NCI-H1694 (cell line): ENCODE measurements at places on chromosomes 1 and 21.

DNA sequence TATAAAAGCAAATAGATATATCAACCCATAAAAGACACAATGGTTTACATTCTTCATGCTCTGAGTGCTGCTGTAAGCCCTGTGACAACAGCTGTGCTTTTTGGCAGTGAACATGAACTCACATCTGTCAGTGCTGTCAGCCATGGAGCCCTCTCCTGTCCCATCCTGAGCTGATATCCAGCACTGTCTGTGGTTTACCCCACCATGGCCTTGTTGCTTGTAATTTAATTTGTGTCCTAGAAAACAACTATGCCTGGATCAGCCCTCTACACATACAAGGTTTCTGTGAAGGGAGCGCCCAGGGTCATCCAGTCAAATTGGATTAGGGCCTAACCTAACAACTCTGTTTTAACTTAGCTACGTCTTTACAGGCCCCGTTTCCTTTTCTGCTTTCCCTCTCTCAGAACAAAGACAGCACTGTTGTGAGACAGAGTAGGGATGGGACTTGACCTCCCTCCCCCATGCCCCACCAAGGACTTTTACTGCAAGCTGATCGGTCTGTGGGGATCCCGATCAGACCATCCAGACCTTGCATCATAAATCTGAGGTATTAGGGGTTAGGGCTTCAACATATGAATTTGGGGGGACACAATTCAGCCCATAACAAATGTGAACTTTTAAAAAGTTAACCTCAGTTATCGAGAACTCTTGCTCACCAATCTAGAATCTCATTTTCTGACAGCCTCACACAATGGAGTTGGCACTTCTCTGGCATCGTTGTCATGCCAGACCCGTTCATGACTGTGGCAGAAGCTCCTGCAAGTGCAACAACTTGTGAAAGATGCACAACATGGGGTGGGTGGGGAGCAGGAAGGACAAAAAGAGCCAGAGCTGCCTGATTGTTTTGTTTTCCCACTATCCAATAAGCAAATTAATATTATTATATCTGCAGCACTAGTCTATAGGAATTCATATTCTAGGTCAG, 16.4 kb upstream of the SLC44A3 start:
- peak; percentile 94 for DNase-seq

DNA sequence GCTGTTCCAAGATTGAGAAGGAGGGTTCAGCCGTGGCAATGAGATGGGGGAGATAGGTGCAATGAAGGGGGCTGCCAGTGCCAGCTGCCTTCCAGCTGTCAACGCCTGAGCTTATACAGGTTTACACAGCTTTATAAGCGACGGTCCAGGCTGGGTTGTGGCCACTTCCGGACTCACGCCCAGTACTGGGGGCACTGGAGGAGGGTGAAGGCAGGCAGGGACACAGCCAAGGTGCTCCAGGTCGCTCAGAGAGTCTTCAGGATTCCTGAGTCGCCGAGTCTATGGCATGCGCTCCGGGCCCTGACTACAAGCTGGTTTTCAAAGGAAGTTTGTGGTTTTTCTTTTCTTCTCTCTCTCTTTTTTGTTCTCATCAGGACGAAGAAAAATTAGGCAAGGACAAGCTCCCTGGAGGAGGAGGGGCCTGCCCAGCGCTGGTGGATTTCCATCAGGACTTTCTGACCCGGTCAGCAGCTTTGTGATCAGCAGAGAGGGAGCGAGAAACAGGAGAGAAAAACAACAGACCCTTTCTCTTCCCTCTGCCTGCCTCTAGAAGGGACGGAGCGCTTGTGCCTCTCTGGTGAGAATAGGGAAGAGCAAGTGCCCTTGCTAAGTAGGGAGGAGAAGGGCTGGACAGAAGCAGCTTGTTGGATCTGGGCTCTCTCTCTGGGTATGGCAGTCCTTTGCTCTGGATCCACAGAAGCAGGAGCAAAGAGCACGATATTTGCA, at the start of gene MINDY1:
MINDY1 (minus strand) TSS at position 576 of the 726 bp plus-strand sequence. CDS start 4,285 bp downstream, outside the sequence.
- DNase-seq, result peak; percentile 80

GRCh38 chr1:207284209-207284897, 37.1 kb upstream of the CD55 start:
- no peak for DNase-seq

GRCh38 chr1:246153796-246154212, 353.3 kb downstream of the SMYD3 start:
- no peak for DNase-seq

DNA sequence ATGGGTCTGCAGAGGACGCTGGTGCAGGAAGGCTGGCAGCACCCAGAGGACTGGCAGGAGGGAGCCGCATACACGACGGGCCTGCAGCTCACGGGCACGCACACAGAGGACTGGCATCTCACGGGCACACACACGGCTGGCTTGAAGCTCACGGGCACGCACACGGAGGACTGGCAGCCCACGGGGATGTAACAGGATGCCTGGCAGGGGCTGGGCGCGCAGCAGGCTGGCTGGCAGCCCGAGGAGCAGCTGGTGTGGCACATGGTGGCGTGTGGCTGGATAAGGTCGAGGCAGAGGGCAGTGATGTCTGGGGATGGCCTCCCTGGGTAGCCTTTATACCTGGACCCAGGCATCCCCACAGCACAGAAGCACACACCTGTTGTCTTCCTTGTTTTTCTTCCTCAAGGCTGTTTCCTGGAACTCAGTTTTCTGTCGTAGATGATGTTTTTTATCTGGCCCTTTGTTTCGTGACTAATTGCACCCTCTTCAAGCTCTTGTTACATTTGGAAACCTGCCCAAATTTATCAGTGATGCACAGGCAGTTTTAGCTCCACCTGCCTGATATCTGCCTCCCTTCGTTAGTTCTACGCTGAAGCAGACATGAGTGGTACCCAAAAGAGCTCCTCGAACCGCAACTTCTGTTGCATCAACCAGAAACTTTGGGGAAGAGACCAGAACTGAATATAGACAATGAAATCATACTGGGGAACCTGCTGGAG, at the start of gene KRTAP12-1:
KRTAP12-1 (minus strand) TSS at position 303 of the 719 bp plus-strand sequence; CDS start at position 263, 40 bp downstream.
- DNase-seq, result peak; percentile 51

DNA sequence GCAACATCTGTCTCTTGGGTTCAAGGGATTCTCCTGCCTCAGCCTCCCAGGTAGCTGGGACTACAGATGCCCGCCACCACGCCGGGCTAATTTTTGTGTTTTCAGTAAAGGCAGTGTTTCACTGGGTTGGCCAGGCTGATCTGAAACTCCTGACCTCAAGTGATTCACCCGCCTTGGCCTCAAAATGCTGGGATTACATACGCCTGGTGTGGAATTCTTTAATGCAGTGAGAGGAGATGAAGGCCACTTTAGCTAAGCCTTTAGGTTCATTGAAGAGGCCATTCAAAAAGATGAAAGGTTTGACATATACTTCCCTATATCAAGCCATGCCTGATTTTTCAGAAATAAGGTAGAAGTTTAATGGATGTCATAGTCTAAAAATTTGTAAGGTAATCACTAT, 162.7 kb downstream of the ST6GALNAC3 start:
- DNase-seq, result no peak

DNA sequence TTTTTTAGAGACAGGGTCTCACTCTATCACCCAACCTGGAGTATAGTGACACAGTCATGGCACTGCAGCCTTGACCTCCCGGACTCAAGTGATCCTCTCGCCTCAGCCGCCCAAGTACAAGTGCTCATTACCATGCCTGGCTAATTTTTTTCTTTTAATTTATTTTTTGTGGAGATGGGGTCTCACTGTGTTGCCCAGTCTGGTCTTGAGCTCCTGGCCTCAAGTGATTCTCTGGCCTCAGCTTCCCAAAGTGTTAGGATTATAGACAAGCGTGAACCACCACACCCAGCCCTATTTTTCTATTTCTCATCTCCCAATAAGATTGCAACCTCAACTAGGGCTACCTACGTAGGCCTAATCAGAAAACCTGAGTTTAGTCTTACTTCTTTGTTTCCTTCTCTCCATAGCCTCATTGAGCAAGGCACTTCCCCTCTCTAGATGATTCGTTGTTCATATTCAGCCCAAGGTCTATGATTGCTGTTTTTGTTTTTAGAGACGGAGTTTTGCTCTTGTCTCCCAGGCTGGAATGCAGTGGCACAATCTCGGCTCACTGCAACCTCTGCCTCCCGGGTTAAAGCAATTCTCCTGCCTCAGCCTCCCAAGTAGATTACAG, 1.1 kb upstream of the KPNA6 start:
- no peak for DNase-seq

- no peak for DNase-seq
These were observed 21.6 kb upstream of the DPYD start for GRCh38 chr1:97942161-97943123.

- DNase-seq, result no peak
These were observed 7.3 kb upstream of the PRELP start for GRCh38 chr1:203468326-203468725.

DNA sequence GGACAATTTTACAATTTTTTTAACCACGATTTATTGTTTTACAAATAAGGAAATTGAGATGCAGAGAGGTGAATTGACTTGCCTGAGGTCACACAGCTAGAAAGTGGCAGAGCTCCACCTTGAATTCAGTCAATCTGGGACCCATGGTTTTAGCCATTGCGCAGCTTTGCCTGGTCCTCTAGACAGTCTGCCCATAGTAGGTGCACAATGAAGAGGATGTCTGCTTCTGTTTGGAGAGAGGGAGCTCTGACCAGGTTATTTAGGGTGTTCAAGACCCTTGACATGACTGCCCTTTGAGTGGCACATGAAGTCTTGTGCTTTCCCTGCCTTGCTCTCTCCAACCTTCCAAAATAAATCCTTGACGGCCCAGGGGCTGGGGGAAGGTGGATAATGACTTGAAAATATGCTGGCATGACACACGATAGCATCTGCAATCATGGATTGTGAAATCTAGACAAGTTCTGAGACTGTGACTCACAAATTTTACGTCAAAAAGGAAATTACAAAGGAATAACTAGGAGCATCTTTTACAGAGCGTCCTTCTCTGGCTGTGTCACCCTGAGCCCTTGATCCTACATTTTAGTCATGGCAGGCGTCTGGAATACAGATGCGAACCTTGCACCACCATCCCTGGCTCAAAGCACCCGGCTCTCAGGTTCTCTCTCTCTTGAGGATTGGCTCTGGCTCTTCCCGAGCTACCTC, 26.2 kb upstream of the ID3 start:
- DNase-seq, result no peak

GRCh38 chr1:3187415-3188149, 118.6 kb downstream of the PRDM16 start:
- DNase-seq, result no peak

DNA sequence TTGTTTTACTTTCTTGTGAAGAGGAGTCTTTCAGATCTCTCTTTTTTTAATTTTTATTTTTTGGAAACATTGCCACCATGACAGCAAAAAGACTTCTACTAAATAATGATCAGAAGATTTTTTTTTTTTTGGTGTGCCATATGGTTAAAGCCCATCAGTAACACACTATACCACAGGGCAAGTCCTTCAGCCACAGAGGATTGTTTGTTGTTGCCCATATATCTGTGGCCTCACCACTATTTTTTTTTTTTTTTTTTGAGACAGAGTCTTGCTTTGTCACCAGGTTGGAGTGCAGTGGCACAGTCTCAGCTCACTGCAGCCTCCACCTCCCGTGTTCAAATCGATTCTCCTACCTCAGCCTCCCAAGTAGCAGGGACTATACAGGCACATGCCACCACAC, 29.2 kb downstream of the UAP1 start:
- no peak for DNase-seq

DNA sequence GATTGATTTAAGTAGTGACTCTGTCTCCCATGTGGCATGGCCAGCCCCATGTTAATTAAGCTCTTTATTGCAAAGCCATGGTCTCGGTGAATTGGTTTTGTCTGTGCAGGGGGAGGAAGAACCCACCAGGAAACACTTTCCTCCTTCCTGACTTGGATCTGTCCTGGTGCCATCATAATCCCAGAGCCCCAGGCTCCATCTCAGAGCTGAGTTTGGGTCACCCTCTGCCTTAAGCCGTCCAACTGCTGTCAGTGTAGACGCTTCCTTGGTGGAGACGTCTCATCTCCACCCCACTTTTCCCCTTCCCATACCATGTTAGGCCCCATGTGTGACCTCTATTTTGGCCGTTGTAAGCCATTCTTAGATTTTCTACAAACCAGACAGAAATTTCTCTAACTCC, 36.0 kb upstream of the COL6A2 start:
- DNase-seq, result no peak

- peak; percentile 70 for DNase-seq
These were observed 5.2 kb upstream of the TNNI1 start for GRCh38 chr1:201426479-201427310.

GRCh38 chr1:40404670-40405462, 31.3 kb downstream of the SMAP2 start:
- peak; percentile 23 for DNase-seq

GRCh38 chr1:33719771-33720670, 143.9 kb upstream of the HMGB4 start:
- DNase-seq, result no peak

- no peak for DNase-seq
These were observed 62.5 kb upstream of the ZP4 start for GRCh38 chr1:237953238-237953637.

DNA sequence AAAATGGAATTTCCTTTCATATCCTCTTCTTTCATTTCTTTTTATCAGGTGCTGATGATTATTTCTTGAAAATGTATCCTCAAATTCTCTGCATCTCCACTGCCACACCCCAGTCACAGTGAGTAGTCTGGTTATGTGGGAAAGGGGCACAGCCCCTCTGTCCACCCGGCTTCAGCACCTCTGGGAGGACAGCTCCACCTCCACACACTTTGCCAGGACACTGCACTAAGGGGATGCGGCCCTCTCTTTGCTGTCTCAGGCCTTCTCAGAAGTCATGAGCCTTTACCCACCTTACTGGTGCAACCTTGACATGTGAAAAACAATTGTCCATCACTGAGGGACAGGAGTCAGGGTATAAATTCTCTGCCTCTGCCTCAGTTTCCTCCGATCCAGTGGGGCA, 433.1 kb downstream of the PCP4 start:
- DNase-seq, result no peak

DNA sequence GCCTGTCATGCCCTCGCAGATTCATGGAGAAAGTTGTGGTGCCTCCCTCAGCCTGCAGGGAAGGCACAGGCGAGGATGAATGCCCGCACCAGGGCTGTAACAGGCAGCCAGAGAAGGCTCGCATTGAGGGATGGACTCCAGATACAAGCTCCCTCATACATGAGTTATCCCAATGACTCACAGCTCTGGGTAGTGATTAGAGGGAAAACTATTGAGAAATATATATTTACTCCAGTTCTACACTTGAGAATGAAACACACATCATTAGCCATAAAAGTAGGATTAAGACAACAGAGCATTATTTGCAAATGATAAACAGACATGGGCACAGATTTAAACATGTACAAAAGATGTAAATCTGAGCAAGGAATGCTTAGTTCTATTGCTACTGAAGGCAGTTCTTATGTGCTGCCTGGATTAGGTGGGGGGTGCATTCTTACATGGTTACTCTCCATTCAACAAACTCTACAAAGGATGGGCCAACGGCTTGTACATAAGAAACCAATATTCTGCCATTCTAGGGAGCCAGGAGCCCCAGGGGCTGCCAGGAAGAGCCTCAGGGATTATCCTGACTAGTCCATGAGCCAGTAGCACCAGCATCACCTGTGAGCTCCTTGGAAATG, 97.9 kb downstream of the CSMD2 start:
- DNase-seq, result no peak

GRCh38 chr1:204340081-204340889, 19.4 kb downstream of the PLEKHA6 start:
- DNase-seq, result peak; percentile 42

- no peak for DNase-seq
These were observed 3.9 kb upstream of the SKI start for GRCh38 chr1:2224170-2224584.

- no peak for DNase-seq
These were observed 20.6 kb downstream of the KIRREL1 start for GRCh38 chr1:158013840-158014730.
